ENCODE measurements at places on chromosomes 13 and 19. TPM values are rescaled to one million over a fixed set of nuclear protein-coding genes. Genes with fewer than 3 reads are reported as not detected.
A peak's percentile ranks its signal among the peaks of the same experiment; 100 is the strongest.

Gene SHISA7
- not detected for total RNA-seq

GRCh38 chr19:15191982-15192381 is 8.8 kb downstream of the NOTCH3 start:
- peaks cover 20% of the 10 kb centered on the region for H3K4me1 ChIP-seq
- H3K36me3 ChIP-seq, result no peaks in the 10 kb centered on the region
- no peak overlapping the region for H3K4me3 ChIP-seq
- peaks cover 4% of the 10 kb centered on the region for H3K27me3 ChIP-seq

DNA sequence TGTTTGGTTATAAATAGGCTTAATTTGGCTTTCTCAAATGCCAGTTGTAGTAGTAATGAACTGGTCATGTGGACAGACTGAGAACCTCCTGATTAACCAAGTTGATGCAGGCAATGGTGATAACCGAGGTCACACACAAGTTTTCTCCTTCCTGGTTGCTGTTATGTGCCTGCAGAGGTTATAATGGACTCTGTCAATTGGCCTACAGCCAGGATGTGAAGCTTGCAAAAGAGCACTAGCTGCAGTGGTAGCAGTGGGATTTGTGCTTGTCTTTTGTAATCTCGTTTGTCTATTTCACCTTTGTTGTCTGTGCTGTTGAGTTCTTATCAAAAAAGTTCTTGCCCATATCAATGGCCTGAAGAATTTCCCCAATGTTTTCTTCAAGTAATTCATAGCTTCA is 20.6 kb downstream of the OR10H3 start:
- H3K27ac ChIP-seq, result no peak overlapping the region
- H3K4me3 ChIP-seq, result no peak overlapping the region
- no peaks in the 10 kb centered on the region for H3K27me3 ChIP-seq
- H3K4me1 ChIP-seq, result no peaks in the 10 kb centered on the region
- no peaks in the 10 kb centered on the region for H3K36me3 ChIP-seq

- no peak overlapping the region for H3K27ac ChIP-seq
- no peak for DNase-seq
- no peak overlapping the region for H3K4me3 ChIP-seq
- no peaks in the 10 kb centered on the region for H3K4me1 ChIP-seq
- H3K27me3 ChIP-seq, result no peaks in the 10 kb centered on the region
- H3K36me3 ChIP-seq, result no peaks in the 10 kb centered on the region
Measured at GRCh38 chr19:39937787-39938186, 3.4 kb upstream of the FCGBP start.

DNA sequence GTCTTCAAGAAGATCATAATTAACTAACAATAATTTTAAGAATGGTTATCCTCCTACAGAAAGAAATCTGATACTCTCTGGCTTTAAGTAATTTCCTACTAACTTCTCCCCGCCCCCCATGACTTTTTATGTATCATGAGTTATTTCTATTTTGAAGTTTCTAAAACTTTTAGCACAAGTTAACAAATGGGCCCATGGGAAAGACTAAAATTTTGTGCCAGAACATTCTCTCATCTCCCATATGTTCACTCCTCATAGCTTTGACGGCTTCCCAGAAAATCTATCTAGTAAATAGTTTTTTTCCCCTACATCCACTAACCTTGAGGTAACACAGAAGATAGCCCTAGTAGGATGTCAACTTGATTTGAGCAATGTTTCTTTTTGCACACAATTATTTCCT is 148.3 kb downstream of the POSTN start:
- H3K27ac ChIP-seq, result no peak overlapping the region
- no peak for DNase-seq
- no peaks in the 10 kb centered on the region for H3K27me3 ChIP-seq
- no peaks in the 10 kb centered on the region for H3K36me3 ChIP-seq
- H3K4me1 ChIP-seq, result no peaks in the 10 kb centered on the region

- no peaks in the 10 kb centered on the region for H3K4me1 ChIP-seq
- peak overlapping the region; percentile 61 for H3K27ac ChIP-seq
- H3K27me3 ChIP-seq, result no peaks in the 10 kb centered on the region
- H3K4me3 ChIP-seq, result peak overlapping the region; percentile 38
- H3K36me3 ChIP-seq, result no peaks in the 10 kb centered on the region
- DNase-seq, result no peak
Measured at GRCh38 chr13:112943309-112944125, 25.5 kb upstream of the MCF2L start.

GRCh38 chr19:45202637-45203036 is 24.1 kb downstream of the BLOC1S3 start:
- no peak overlapping the region for H3K27ac ChIP-seq
- no peaks in the 10 kb centered on the region for H3K4me1 ChIP-seq
- H3K27me3 ChIP-seq, result no peaks in the 10 kb centered on the region
- H3K36me3 ChIP-seq, result no peaks in the 10 kb centered on the region
- no peak for DNase-seq

- no peak for DNase-seq
- no peak overlapping the region for H3K4me3 ChIP-seq
- no peaks in the 10 kb centered on the region for H3K27me3 ChIP-seq
Measured at GRCh38 chr19:39810424-39810823, 23.5 kb downstream of the DYRK1B start.

Gene MYPOP
- total RNA-seq, result 6.0 TPM

DNA sequence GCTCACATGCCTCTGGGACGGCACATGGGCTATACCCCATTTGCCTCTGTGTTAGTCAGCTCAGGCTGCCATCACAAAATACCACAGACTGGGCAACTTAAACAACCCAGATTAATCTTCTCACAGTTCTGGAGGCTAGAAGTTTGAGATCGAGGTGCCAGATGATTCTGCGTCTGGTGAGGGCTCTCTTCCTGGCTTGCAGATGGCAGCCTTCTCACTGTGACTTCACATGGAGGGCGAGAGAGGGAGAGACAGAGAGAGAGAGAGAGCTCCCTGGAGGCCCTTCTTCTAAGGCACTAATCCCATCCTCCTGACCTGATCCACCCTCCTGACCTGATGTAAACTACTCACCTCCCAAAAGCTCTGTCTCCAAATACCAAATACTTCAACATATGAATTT is 55.0 kb downstream of the GPR12 start:
- DNase-seq, result no peak
- no peaks in the 10 kb centered on the region for H3K36me3 ChIP-seq
- H3K27ac ChIP-seq, result no peak overlapping the region
- no peaks in the 10 kb centered on the region for H3K4me1 ChIP-seq
- H3K4me3 ChIP-seq, result no peak overlapping the region

Gene EID2
- total RNA-seq, result 6.7 TPM

Gene ZNF175
- 3.0 TPM for total RNA-seq

- DNase-seq, result peak; percentile 76
- H3K4me3 ChIP-seq, result no peak overlapping the region
- no peaks in the 10 kb centered on the region for H3K27me3 ChIP-seq
- peak overlapping the region; percentile 78 for H3K27ac ChIP-seq
- no peaks in the 10 kb centered on the region for H3K36me3 ChIP-seq
Measured at GRCh38 chr19:18807861-18808331, 16.8 kb upstream of the COMP start.

Gene FCGBP
- 45.5 TPM for total RNA-seq

GRCh38 chr19:27748551-27749152 is 1464.3 kb downstream of the UQCRFS1 start:
- H3K27me3 ChIP-seq, result no peaks in the 10 kb centered on the region
- peaks cover 24% of the 10 kb centered on the region for H3K4me1 ChIP-seq
- DNase-seq, result no peak
- no peak overlapping the region for H3K4me3 ChIP-seq
- no peaks in the 10 kb centered on the region for H3K36me3 ChIP-seq

GRCh38 chr13:79740991-79741390 is 260.0 kb downstream of the NDFIP2 start:
- H3K4me3 ChIP-seq, result peak overlapping the region; percentile 13
- no peak for DNase-seq
- H3K27ac ChIP-seq, result no peak overlapping the region
- no peaks in the 10 kb centered on the region for H3K4me1 ChIP-seq
- no peaks in the 10 kb centered on the region for H3K36me3 ChIP-seq
- H3K27me3 ChIP-seq, result no peaks in the 10 kb centered on the region

Gene ZIC2
- 0.08 TPM for total RNA-seq

DNA sequence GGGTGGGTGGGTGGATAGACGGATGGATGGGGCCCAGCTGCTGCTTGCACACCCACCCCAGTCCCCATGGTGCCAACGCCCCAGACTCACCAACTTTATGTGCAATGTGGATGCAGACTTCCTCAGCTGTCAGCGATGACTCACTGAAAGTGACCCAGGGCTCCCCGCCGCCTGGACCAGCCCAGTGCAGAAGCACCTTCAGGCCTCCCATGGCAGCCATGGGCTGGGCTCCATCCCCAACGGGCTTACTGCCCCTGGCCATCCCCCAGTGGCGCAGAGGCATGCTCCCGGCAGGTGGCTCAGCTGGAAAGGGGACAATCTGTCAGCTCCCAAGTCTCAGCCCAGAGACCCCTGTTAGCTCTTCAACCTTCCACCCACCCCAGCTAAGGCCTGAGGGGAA is 2.2 kb downstream of the TYK2 start:
- no peaks in the 10 kb centered on the region for H3K27me3 ChIP-seq
- H3K4me3 ChIP-seq, result no peak overlapping the region
- H3K36me3 ChIP-seq, result peaks cover 17% of the 10 kb centered on the region
- DNase-seq, result no peak
- peaks cover 17% of the 10 kb centered on the region for H3K4me1 ChIP-seq

GRCh38 chr19:50729894-50730293 is 6.7 kb downstream of the CLEC11A start:
- DNase-seq, result no peak
- H3K4me3 ChIP-seq, result no peak overlapping the region
- H3K36me3 ChIP-seq, result no peaks in the 10 kb centered on the region
- H3K27ac ChIP-seq, result no peak overlapping the region
- H3K4me1 ChIP-seq, result no peaks in the 10 kb centered on the region

Gene TEX26
- not detected for total RNA-seq

Gene SYCN
- not detected for total RNA-seq

Gene TEX101
- not detected for total RNA-seq

GRCh38 chr19:4295972-4296771 is 6.0 kb downstream of the TMIGD2 start:
- no peak for DNase-seq
- no peaks in the 10 kb centered on the region for H3K36me3 ChIP-seq
- H3K4me1 ChIP-seq, result no peaks in the 10 kb centered on the region
- H3K27me3 ChIP-seq, result no peaks in the 10 kb centered on the region

GRCh38 chr19:54189145-54189734 is at the start of gene MBOAT7:
TSS of gene MBOAT7 (minus strand) at chr19:54189580. CDS start at chr19:54188508, 1,072 bp downstream.
- no peaks in the 10 kb centered on the region for H3K27me3 ChIP-seq
- DNase-seq, result no peak
- H3K4me1 ChIP-seq, result no peaks in the 10 kb centered on the region
- H3K27ac ChIP-seq, result peak within 1 kb of the TSS; percentile 97

Gene OR7C1
- total RNA-seq, result not detected

GRCh38 chr19:21314676-21315075 is 14.5 kb downstream of the ZNF708 start:
- no peak overlapping the region for H3K27ac ChIP-seq
- H3K36me3 ChIP-seq, result no peaks in the 10 kb centered on the region
- no peaks in the 10 kb centered on the region for H3K4me1 ChIP-seq
- H3K27me3 ChIP-seq, result no peaks in the 10 kb centered on the region
- no peak overlapping the region for H3K4me3 ChIP-seq

DNA sequence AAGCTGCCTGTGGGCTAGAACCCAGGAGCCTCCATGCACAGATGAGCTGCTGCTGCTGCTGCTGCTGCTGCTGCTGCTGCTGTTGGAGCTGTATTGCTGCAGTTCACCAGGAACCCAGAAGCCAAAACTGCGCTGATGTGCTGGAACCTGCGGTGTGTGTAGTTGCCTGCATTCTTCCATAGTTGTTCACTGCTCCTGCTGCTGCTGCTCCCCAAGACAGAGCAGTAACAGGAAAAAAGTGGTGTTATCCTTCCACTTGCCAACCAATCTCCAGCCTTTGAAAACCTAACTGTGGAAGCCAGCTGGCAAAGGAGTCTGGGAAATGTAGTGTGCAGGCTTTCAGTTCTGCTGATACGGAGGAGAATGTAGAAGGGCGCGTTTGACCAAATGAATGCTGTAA is 37.9 kb downstream of the ARHGAP35 start:
- H3K27ac ChIP-seq, result no peak overlapping the region
- no peaks in the 10 kb centered on the region for H3K36me3 ChIP-seq
- no peaks in the 10 kb centered on the region for H3K27me3 ChIP-seq
- no peak for DNase-seq
- peaks cover 36% of the 10 kb centered on the region for H3K4me1 ChIP-seq

- H3K27ac ChIP-seq, result peak overlapping the region; percentile 87
- H3K27me3 ChIP-seq, result no peaks in the 10 kb centered on the region
- H3K4me1 ChIP-seq, result peaks cover 61% of the 10 kb centered on the region
- no peak for DNase-seq
- peaks cover 19% of the 10 kb centered on the region for H3K36me3 ChIP-seq
Measured at GRCh38 chr19:15418231-15418578, 583 bp downstream of the AKAP8L start.

Gene ATCAY
- not detected for total RNA-seq

Gene USPL1
- 13.5 TPM for total RNA-seq

DNA sequence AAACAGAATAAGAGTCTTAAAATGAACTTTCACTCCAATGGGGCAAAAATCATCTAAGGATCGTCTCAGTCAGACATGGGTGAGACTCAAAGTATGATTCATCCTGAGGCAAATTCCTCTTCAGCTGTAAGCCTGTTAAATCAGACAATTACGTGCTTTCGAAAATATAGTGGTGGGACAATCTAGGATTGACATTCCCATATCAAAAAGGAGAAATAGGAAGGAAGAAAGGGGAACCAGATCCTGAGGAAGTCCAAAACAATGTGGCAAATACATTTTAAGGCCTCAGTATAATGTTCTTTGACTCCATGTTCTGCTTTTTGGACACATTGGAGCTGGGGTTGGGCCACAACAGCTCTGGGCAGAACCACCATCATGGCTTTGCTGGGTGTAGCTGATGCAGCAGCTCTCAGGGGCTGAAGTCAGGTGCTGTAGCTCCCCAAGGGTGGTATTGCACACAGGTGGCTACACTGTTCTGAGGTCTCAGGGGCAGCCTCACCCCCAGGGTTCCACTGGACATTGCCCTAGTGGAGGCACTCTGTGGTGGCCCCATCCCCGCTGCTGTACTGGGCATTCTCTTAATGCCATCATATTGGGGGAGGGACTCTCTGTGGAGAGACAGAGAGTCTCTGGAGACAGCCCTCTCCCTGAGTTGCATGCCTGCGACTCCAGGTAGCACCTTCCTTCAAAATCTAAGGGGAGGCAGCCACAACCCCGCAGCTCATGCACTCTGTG is 5.7 kb upstream of the FPR3 start:
- no peak overlapping the region for H3K27ac ChIP-seq
- no peaks in the 10 kb centered on the region for H3K36me3 ChIP-seq
- H3K4me3 ChIP-seq, result no peak overlapping the region
- DNase-seq, result no peak

DNA sequence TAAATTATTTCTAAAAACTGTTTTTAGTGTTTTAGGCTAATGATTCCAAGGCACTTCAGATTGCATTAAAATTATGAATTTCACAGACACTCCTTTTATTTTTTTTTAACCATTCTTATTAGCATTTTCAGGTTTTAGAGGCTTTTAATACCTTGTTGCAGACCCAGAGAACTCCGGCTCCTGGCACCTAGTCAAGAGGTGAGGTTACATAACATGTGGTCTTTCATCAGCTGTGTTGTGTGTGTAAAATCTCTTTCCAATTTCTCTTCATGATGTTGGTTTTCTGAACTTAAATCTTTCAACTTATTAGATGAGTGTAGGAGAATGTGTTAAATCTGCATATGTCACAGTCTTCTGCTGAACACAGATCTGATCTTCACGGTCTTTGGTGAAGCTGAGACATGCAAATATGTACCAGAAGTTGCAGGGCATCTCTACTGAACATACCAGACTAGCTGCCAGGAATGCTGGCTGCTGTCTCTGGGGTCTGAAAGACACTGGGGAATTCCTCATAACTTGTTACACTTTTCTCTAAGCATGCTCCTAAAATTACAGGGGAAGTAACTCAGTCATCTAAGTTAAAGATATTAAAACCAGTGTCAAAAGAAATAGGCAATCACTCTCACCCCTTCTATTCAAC is 1165.3 kb downstream of the EFNB2 start:
- no peaks in the 10 kb centered on the region for H3K27me3 ChIP-seq
- no peaks in the 10 kb centered on the region for H3K4me1 ChIP-seq
- no peak overlapping the region for H3K4me3 ChIP-seq
- no peaks in the 10 kb centered on the region for H3K36me3 ChIP-seq
- no peak overlapping the region for H3K27ac ChIP-seq
